ENCODE measurements at places on chromosomes 7 and 10.
A peak's percentile ranks its signal among the peaks of the same experiment; 100 is the strongest.

DNA sequence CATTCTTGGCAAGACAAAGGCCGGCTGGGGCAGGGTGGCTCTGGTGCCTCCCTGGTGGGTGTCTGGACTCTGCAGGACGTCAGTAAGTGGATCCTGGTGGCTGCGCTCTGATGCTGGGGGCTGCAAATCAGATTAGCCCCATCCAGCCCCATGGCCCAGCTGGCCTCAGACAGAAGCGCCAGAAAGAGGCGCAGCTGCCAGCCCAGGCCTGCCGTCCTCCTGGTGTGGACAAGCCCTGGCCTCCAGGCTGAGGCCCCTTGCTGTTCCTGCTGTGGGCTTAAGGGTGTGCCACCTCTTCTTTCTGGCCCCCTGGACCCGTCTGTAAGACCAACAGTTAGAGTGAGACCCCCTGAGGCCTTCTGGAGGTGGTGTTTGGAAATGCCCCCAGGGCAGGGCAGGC is 5.9 kb upstream of the LFNG start:
- no peak for DNase-seq

- DNase-seq = no peak
These were observed 12.2 kb upstream of the FEZF1 start for GRCh38 chr7:122316467-122317388.

- no peak for DNase-seq
These were observed 39.7 kb downstream of the AGAP3 start for GRCh38 chr7:151125846-151126481.

GRCh38 chr7:149432121-149432691 is 28.7 kb downstream of the ZNF777 start:
- DNase-seq = no peak

DNA sequence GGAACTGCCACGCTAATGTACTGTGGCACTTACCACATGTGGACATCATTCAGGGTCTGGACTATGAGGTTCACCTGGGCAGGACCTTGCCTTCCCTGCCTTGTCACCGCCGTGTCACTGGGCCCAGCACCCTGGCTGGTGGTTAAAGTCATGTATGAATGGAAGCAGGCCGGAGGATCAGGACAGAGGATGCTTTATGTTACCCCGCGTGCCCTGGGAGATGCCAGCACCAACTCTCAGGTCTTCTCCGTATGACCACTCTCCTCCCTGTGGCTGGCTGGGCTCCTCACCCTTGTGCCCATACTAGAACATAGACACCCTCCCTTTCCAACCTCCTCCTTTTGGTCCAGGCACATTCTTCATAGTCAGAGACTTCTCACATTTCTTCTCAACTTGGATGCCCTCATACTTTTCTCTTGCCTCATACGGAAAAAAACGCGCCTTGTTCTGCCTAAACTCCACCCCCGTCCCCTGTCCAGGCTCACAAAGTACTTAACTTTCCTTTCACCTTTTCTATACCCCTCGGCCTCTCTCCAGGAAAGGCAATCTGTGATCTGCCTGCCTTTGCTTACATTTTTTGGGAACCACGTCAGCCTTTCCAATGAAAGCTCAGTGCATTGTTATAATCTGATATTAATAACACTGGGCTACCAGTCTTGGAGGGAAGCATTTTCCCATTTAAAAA is 240.0 kb downstream of the TEX36 start:
- DNase-seq = no peak

DNA sequence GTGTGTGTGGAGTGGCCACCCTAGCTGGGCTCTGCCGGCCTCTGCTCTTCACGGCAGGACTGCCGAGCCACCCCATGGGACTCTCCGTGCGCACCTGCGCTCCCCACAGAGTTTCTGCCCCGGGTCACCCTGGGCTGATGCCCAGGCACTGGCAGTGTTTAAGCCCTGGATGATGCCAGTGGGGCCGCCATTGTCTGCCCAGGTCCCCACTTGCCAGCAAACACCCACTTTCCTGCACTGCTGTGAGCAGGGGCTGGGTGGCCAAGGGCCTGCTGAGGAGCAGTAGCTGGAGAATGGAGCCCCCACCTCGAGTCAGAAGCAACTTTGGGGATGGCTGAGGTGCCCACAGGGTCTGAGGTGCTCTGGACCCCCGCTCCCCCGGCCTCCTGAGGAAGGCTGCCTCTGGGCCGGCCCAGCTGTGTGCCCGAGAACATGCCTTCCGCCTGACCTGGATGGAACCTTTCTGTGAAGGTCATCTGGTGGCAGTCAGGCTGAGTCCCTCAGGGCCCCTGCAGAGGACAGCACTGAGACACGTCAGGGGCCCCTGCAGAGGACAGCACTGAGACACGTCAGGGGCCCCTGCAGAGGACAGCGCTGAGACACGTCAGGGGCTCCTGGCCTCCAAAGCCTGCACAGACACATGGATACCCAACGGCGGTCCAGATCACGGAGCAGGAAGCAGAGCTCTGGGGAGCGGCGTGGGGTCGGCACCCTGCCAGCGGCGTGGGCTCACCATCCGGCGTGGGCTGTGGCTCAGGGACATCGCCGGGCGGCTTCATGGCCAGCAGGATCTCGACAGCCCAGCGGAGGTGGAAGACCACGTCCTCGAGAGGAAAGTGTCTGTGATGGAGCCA is 62.0 kb downstream of the CFAP46 start:
- DNase-seq = no peak

GRCh38 chr10:119250641-119251314 is 43.4 kb downstream of the GRK5 start:
- DNase-seq = peak; percentile 88

GRCh38 chr7:91847876-91848588 is 32.5 kb downstream of the MTERF1 start:
- DNase-seq = no peak

- no peak for DNase-seq
These were observed 7.8 kb downstream of the KCND2 start for GRCh38 chr7:120280743-120281142.

- no peak for DNase-seq
These were observed 321.2 kb downstream of the CXCL12 start for GRCh38 chr10:44063686-44064085.

GRCh38 chr7:77570330-77571011 is 33.4 kb downstream of the PTPN12 start:
- DNase-seq = peak; percentile 86

- no peak for DNase-seq
These were observed 184.8 kb downstream of the EVX1 start for GRCh38 chr7:27427416-27427815.

- DNase-seq = no peak
These were observed 44.3 kb downstream of the AHR start for GRCh38 chr7:17342756-17343155.

DNA sequence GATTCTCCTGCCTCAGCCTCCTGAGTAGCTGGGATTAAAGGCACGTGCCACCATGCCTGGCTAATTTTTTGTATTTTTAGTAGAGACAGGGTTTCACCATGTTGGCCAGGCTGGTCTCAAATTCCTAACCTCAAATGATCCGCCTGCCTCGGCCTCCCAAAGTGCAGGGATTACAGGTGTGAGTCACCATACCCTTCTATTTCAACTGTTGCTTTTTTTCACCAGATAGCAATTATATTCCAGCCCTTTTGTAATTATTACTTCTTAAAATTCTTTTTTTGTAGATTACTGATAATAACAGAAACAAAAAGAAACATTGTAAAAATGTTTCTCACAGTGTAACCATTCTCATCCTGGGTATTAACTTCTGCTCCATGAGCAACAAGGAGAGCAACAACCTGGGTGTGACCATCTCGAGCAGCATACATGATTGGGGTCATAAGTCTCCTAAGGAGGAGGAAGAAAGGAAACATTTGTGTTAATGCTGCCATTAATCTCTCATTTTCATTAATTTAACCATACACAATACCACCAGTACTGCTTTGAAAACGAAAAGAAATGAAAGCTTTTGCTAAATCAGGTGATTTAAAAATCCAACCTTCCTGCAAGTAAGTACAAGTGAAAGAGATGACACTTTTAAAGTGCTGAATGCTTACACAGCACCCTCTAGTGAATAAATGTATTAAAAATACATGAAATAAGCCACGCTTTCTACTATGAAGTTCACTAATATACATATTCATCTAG is 41.8 kb downstream of the ASZ1 start:
- peak; percentile 41 for DNase-seq

DNA sequence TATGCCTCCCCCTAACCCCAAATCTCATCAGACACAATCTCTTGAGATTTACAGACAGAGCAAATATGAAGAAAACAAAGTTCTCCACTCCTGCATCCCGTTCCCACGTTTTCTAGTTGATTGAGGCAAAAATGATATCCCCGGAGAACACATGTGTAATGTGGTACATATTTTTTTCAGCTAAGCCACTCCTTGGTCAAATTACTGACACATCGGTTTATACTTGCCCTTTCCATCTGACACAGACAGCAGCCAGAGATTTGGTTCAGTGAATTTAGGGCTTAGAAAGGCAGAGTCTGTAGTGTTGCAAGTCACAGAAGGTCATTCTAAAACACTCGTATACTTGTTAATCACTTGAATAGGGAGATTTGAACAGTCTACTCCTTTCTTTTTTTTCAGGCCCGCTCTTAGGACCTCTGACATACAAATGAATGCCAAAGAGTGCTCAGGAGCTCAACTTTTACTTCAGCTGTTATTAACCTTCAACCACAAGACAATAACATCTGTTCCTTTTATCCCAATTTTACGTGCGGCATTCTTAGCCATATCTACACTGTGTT is 1.8 kb upstream of the DDX50 start:
- DNase-seq = no peak

DNA sequence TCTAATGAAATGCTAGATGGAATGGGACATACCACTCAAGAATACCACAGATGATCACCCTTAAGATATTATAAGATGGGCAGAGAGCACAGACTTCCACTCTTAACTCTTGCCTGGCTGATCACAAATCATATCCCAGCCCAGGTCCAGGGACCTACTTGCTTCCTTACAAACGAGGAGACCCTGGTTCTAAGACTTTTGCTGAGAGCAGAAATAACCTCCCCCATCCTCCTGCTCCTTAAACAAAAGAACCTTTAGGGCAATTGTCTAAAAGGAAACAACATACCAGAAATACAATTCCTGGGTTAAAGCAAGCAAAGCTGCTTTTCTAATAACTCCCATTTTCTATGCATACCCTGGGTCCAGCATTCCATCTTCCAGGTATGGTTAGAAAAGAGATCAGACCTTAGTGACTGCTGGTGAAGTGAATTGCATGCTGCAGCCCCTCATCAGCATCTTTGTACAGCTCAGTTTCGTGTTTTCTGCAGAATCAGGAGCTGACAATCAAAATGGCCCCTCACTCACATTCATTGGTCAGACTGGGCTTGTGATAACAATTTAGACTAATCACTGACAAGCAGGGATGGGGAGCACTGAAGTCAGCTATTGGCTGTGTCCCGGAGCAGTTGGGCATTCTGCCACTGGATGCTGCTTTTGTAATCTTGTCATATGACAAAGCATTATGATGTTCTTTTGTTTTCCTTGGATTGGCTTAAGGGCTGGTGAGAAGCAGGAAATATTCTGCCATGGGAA is 14.6 kb downstream of the IFIT3 start:
- DNase-seq = peak; percentile 21

- no peak for DNase-seq
These were observed 55.5 kb upstream of the SYPL1 start for GRCh38 chr7:106167439-106168136.

- DNase-seq = no peak
These were observed 181.2 kb downstream of the LRRN3 start for GRCh38 chr7:111272092-111272491.

DNA sequence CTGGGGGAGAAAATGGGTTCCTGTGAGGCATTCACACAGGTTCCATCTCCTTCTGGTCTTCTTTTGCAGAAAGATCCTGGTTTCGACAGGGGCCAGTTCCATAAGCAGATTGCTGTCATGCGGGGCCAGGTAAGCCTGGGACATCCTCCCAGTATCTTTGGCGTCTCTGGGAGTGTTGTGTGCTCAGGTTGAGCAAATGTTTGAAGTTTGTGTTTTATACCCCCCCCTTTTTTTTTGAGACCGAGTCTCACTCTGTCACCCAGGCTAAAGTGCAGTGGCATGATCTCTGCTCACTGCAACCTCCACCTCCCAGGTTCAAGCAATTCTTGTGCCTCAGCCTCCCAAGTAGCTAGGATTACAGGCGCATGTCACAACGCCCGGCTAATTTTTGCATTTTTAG is 20.0 kb downstream of the AVPI1 start:
- no peak for DNase-seq

DNA sequence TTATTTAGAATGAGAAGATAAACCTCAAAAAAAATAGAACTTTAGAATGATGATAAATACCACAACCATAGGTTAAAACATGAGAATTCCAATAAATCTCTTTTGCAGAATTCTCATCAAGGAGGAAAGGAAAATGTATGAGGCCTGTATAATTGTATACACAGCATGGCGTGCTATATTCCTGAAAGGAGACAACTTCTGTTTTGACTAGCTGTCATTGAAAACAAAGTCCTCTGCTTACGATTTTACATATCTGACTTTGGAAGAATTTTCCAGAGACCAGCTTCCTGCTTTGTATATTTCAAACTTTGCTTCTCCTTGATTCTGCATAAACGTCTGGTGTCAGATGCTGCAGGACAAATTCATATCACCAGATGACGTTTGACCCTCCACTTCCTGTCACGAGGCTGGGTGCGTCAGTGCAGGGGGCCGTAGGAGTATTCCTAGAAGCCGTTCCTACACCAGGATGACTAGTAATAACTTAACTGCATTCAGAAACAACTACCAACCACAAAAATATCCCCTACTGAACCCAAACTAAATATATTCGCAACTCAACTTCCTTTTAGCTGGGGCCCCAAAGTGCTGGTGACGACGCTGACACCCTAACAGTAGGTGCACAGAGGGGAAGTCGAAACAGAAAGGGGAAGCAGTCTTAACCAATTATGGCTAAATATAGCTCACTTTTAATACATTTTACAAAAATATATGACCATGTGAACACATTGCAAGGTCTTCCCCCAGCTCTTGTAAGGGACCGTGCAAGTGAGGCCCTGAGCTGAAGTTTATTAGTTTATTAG is 178.6 kb upstream of the INHBA start:
- no peak for DNase-seq

- DNase-seq = no peak
These were observed 9.0 kb upstream of the BAIAP2L1 start for GRCh38 chr7:98409843-98410242.

- no peak for DNase-seq
These were observed 18.7 kb downstream of the NFE2L3 start for GRCh38 chr7:26170663-26171062.

DNA sequence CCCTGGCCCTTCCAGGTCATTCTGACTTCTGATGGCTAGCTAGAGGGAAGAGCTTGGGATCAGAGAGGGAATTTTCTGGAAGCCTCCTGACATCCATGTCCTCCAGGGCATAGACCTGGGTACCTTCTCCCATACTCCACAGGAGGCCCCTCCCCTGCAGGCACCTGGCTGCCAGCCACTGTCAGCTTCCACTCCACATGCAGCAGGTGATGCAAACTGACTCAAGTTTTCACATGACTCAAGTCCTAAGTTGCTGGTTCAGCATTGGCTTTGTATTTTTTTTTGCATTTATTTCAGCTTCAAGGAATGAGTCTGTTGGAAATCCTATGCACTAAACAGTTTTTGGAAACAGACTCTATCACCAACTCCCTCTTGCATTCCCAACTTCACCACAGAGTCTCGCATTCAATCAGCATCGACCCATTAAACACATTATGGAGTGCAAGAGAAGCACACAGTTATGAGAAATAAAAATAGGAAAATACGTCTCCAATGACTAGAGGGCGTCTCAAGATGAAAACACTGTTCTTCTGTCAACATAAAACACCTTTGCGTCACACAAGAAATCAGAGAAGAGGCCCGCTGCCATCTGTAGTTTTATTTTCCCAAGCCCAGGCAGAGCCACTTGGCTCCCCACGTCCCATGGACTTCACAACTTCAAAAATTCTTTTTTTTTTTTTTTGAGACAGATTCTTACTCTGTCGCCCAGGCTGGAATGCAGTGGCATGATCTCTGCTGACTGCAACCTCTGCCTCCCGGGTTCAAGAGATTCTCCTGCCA is 362.6 kb upstream of the MGMT start:
- DNase-seq = no peak

Data from RCC 7860 (cell line).